ENCODE measurements at places on chromosomes 2 and 18.

DNA sequence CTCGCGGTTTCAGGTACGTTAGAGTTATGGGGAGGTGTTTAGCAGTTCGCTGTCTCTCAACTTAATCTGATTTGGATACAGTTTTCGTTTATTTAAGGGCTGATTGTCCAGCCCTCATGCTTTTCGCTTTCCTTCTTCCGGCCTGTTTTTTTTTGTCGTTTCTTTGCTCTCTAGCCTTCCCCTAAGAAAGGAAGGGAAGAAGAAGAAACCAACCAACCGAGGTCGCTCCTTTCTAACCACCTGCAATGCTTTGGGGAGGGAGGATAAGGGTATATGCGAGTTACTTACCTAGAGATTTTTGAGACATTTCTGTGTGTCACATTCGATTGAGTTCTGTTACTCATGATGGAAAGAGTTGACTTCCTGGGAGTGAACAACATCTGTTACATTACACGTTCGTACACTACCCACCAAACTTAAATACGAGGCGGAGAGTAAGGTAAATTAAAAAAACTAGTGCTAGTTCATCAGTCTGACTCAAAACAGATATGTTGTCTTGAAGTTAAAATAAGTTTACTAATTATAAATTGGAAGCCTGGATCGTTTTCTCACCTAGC, 918 bp downstream of the EIF5B start:
- DNase-seq, result no peak

DNA sequence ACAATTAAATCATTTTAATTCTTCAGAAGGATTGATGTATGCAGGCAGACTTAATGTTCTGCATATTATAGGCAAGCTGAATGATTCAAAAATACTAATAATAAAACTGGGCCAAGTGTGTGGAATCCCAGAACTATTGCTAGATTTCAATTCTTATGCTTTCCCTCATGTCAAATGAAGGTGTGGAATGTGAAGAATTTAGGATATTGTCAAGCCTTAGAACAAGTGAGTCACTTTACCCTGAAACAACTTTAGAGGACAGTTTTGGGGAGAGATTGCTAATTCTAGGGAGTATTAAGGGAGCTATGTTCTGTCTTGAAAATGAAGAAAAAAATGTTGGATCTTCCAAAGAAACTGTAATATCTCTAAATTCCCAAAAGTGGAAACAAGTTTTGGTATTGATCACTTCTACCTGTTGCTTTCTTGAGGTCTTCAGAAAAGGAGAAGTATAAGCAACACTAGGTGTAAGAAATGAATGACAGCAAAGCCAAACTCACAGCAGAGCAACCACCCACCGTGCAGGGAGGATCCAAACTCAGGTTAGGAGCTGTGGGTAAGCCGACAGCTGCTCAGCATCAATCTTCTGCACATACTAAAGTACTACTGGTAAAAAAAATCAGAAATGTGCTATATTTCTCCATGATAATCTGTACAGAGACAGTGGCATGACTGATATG, 818.1 kb downstream of the SLC4A3 start:
- DNase-seq, result no peak

DNA sequence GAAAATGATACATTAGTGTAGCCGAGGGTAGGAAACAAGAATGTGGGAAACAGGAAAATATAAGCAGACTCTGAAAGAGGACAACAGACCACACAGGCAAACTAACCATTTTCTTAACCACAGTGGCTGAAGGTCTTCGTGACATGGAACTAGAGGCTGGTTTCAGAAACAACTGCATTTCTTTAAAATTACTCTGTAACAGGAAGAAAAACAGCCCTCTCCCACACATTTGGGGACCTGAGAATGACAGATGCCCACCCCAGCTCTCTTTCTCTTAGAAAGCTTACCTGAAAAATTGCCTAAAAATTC, 13.8 kb upstream of the SLC25A52 start:
- no peak for DNase-seq

GRCh38 chr18:21262979-21263378, 20.9 kb downstream of the GREB1L start:
- DNase-seq, result no peak

DNA sequence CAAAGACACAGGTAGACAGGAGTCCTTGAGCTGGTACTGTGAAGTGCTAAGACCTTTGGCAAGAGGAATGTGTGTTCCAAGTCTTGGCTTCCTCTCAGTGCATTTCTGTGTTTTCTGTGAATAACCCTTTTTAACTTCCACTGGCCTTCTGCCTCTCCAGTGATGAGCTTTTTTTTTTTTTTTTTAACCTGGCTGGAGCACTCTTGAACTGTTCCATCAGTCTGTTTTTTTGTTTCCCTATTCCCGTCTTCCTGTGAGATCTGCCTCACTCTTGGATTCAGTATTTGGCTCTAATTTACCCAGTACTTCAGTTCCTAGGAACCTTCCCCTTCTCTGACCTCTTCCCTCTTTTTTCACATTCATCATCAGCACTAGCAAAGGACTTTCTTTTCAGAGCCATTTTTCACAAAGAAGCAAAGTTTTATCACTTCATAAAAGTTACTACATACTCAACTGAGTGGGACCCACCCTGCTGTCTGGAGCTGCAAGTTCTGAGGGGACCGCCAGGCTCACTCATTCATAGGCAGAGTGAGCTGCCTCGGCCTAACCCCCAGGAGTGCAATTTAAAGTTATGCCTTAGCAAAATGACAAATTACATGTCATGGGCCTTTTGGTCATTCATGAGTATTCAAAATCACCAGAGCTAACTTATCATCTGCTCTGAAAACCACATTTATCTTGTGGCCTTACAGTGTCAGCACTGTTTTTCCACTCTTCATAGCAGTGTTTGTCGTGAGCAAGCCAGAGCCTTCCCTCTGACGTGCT, 126.9 kb upstream of the DAPL1 start:
- DNase-seq, result no peak

DNA sequence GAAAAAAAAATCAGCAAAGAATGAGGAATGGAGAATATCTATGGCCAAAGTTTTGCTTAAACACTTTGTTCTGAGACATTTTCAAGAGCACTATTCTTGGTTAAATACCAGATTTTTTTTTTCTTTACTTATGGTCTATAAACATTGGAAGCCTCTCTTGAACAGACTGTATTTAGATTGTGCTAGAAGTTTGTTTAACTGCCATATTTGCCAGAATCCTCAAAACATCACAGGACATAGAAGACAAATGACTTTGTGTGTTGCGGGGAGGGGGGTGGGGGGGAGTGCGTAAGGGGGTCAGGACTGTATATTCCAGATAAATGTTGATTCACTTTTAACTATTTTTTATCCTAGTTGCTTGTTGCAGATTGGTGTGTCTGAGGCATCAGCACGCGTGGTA, 262.0 kb downstream of the MEIS1 start:
- no peak for DNase-seq

- no peak for DNase-seq
These were observed 9.3 kb downstream of the STAMBP start for GRCh38 chr2:73837847-73838585.

DNA sequence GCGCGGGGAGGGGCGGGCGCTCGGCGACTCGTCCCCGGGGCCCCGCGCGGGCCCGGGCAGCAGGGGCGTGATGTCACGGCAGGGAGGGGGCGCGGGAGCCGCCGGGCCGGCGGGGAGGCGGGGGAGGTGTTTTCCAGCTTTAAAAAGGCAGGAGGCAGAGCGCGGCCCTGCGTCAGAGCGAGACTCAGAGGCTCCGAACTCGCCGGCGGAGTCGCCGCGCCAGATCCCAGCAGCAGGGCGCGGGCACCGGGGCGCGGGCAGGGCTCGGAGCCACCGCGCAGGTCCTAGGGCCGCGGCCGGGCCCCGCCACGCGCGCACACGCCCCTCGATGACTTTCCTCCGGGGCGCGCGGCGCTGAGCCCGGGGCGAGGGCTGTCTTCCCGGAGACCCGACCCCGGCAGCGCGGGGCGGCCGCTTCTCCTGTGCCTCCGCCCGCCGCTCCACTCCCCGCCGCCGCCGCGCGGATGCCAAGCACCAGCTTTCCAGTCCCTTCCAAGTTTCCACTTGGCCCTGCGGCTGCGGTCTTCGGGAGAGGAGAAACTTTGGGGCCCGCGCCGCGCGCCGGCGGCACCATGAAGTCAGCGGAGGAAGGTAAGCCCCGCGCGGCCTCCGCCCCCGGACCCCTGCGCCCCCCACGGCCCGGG, at the start of gene NFATC1:
NFATC1 (plus strand) TSS at position 170 of the 644 bp plus-strand sequence; CDS start at position 465, 295 bp downstream.
- DNase-seq, result peak; percentile 73

GRCh38 chr2:237055386-237056100, 30.1 kb upstream of the COPS8 start:
- no peak for DNase-seq

DNA sequence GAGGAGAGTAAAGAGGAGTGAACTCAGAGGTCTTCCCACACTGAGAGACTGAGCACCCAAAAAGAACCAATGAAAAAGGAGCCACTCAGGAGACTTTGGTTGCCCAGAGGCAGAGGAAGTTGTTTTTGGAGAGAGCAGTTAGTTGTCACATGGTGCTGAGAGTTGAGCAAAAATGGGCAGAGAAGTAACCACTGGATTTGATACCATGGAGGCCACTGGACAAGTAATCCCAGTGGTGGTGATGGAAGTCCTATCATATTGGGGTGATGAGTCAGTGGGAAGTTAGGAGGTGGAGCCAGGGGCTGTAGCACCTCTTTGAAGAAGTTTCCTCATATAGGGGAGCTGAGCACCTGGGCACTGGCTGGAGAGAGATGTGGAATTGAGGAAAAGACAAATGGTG, 235.8 kb downstream of the TPGS2 start:
- no peak for DNase-seq

DNA sequence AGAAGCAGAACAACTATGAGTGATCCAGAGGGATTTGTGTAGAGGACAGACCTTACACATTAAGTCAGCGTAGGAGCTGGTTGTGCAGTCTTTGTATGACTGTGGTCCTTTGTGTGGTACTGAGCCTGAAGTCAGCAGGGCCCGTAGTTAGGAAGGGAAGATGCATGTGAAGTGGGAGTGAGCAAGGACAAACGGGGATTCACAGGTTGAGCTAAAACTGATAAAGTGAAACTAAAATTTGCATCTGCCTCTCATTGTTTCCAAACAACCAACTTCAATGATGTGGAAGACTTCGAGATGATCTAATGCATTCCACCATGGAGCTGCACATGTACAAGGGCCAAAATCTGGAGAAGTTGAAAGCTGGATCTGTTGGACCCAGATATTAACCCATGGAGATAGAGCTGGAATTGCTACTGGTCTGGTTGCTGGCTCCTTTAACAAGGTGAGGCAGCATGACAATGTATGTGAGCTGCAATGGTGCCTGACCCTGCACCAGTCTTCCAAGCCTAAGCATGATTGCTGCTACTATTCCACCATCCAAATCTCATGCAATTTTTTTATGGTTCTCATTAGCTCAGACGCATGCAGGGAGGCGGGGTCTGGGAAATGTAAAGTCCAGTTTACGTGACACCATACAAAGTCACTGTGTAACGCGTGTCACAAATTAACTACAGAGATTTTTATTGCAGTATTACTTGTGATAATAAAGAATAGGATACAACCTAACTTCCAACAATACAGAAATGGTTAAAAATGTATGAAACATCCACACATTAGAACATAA, 12.1 kb upstream of the CYBRD1 start:
- DNase-seq, result no peak

DNA sequence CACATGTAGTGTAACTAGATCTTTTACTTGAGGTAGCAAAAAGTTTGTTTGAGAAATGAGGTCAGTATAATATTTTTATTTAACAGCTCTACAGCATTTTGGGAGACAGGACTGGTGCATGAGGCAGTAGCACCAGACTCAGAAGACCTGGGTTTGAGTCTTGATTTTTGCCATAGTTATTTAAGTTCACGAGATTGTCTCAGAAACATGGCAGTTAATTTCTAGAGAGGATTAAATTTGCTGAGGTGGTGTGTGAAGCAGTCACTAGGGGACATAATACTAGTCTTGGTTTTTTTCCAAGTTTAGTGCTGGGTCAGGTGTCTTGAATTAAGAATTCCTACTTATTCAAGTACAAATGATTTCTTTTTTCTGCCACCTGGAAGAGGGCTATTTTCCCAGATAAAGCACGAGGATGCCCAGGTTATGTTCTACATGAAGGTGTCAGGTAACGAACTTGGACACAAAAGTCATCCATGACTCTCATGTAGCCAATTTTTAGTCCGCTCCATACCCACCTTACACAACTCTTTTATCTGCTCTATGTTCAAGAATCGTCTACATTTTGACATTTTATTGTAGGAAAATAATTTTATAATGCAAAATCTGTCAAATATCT, 1.4 kb downstream of the MARCHF7 start:
- peak; percentile 19 for DNase-seq

GRCh38 chr2:43117521-43118143, 108.8 kb downstream of the ZFP36L2 start:
- DNase-seq, result no peak

GRCh38 chr2:226077841-226078240, 678.3 kb downstream of the NYAP2 start:
- no peak for DNase-seq

DNA sequence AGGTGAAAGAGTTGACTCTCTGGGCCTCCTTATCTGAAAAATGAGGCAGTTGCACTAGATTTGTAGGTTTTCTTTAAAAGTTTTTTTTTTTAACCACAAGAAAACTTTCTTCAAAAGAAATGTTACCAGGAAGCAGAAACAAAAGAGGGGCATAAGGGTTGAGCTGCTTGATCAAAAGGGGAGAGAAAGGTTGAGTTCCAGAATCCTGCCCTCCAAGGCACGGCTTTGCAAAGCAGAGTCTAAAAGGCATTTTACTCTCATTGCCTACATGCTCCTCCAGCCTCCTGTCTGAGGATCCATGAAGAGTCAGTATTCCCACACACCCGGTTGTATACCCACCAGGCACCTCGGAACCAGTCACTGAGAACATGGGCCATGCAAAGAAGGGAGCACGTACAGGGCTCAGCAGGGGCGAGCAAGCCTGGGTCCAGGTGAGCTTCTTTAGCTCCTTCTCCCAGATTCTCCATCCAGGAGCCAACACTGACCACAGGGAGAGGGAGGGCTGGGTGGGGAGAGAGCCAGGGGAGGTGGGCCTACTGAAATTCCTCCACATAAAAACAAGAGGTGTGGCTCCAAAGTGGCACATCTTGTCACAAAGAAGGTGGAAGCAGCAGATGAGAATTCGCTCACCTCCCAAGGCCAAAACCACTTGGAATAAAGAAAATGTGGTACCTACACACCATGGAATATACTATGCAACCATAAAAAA, 116.0 kb upstream of the EPC2 start:
- DNase-seq, result no peak

DNA sequence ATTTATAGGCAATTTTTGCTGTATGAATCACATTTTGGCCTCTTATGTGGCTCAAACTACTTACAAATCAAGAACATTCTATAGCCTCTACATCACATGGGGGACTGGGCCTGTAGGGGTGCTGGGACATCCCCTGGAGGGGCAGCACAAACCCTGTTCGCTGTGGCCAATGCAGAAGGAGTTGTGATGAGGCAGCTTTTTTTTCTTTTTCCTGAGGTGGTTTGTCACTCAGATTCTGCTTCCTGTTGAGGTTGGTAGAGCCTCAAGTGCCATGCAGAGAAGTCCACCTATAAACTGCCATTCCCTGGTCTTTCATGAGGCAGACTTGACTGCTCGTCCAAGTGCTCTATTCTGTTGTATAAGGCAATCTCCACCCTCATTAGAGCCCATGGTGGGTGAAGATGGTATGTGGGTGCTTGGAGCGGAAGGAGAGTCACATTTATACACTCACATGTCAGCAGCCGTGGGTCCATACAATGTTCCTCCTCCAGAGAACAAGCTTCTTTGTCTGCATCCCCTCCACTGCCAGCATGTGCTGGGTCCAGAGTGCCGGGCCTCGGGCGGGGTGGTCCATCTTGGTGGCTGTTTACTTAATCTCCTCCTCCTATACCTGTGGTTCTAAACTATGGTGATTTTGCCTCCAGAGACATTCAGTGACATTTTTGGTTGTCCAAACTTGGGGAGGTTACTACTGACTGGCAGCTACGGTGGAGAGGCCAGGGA, 120.3 kb downstream of the ACOXL start:
- DNase-seq, result no peak

- DNase-seq, result no peak
These were observed 27.5 kb downstream of the STAMBP start for GRCh38 chr2:73856214-73856613.
